NCI-H1930 (cell line): ENCODE measurements at places on chromosomes 3 and 15.

- no peak for DNase-seq
These were observed 130.5 kb upstream of the PHLDB2 start for GRCh38 chr3:111728566-111728935.

- no peak for DNase-seq
These were observed 41.9 kb downstream of the LIPC start for GRCh38 chr15:58473724-58474123.

DNA sequence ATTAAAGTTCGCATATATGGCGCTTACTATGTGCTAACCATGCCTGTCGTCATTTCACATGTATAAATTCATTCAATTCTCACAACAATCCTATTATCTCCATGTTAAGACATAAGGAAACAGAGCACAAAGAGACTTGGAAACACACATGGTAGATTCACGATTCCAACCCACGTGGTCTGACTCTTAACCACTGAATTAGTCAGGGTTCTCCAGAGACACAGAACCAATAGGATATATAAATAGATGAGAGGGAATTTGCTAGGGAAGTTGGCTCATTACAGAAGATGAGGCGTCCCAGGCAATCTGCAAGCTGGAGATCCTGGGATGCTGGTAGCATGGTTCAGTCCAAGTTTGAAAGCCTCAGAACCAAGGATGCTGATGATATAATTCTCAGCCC is 765.3 kb downstream of the TBL1XR1 start:
- DNase-seq, result no peak

- no peak for DNase-seq
These were observed 61.2 kb upstream of the MCF2L2 start for GRCh38 chr3:183489455-183490210.

DNA sequence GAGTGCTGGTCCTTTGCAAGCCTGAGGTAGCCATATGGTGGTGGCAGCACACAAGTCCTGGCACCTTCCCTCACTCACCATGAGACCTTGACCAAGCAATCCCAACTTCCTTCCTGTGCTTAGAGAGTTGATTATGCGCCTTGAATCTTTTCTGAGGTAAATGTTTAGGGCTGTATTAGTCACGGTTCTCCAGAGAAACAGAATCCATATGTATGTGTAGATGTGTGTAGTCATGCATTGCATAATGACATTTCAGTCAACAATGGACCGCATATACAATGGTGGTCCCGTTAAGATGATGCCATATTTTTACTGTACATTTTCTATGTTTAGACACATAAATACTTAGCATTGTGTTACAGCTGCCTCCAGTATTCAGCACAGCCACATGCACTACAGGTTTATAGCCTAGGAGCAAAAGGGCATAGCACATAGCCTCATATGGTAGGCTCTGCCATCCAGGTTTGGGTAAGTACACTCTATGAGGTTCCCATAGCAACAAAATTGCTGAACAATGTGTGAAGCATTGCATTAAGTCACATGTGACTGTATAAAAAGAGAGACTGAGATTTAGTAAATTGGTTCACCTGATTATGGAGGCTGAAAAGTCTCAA is 20.2 kb upstream of the NUP210 start:
- no peak for DNase-seq

- DNase-seq, result no peak
These were observed 86.7 kb upstream of the LIMD1 start for GRCh38 chr3:45507820-45508317.

GRCh38 chr15:29573197-29573838 is 248.9 kb downstream of the TJP1 start:
- DNase-seq, result no peak

DNA sequence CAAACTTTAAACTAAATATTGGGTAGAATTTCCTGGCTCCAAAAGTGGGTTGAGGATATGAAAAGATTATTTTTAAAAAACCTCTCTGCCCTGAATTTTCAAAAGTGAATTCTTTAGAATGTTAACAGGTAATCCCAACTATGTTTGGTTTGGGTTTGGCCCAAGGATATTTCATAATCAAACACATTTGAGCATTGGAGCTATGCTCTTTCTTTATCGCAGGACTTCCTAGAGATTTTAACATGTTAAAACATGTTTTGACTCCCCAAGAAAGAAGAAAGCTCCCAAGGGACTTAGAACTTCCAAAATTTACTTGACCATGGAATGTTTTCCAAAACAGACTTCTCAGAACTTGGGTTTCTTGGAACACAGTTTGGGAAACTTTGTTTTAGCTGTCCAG is 75.6 kb upstream of the SYNPR start:
- no peak for DNase-seq

DNA sequence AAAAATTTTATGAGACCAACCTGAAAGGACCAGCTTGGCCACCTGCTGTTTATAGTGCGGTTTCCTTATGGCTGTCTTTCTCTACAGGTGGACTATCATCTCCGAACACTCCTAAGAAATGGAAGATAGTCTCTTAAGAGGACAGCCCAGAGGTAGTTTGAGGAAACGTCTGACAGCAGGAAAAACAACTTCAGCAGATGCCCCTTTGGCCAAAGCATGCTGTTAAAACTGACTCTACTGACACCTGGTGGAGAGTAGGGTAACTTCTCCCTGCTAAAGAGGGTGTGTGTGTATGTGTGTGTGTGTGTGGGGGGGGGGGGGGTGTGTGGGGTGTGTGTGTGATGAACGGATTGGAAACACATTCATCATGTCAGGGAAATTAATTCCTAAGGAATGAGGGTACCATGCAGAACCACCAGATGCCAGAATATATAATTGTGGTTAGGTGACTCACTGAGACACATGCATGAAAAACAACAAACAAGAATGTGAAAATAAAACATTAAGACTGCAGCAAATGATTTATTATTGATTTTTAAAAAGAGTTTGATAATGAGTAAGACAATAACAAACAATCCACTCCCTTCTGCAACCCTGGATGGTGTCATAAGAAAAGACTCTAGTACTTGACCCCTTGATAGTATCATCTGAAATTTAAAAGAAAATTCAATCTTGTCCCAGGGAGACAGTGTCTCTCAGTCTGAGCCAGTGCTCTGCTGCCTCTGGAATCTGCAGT is 256.5 kb downstream of the THRB start:
- no peak for DNase-seq

GRCh38 chr3:121231872-121232271 is 313.9 kb downstream of the POLQ start:
- DNase-seq, result no peak

DNA sequence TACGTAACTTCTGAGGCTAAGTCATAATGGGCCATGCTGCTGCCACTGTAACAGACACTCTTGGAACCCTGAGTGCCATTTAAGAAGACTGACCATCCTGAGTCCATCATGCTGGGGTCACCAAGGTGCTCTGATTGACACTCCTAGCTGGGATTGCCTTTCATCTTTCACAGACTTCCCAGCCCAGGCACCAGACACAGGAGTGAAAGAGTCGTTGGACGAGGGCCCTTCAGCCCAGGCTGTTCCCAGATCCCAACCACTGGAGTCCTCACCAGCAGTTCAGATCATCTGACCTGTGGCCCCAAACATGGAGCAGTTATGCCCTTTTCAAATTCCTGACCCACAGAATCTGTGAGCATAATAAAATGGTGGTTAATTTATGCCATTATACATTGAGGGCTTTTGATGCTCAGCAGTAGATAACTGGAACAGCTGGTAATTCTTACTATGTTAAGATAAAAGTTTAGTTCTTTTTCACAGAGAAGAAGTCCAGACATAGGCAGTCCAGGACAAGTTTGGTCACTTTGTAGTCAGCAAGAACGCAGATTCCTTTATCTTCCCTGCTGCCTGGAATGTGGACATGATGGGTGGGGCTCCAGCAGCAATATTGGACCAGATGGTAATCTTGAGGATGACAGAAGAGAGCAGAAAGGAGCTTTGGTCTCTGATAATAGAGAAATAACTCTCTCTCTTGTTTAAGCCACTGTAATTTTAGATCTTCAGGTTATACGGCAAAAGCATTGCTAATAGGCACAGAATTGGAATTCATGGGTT is 7.3 kb upstream of the EHD4 start:
- DNase-seq, result no peak

DNA sequence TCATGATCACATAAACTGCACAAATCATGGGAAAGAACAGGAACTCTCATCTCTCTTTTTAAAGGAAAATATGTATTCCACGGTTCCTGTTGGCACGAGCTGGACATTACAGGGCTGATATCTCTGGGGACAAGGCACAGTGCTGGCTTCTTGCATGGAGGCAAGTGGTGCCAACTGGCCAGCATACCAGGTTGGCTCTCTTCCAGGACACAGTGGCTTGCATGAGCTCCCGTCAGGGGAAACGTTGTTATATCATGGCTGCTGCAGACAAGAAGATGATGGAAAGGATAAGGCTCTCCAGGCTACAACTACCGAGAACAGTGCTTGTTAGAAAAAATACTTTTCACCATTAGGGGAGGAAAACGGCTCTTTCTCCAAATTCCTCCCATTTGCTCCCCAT is 283.9 kb downstream of the RORA start:
- no peak for DNase-seq

DNA sequence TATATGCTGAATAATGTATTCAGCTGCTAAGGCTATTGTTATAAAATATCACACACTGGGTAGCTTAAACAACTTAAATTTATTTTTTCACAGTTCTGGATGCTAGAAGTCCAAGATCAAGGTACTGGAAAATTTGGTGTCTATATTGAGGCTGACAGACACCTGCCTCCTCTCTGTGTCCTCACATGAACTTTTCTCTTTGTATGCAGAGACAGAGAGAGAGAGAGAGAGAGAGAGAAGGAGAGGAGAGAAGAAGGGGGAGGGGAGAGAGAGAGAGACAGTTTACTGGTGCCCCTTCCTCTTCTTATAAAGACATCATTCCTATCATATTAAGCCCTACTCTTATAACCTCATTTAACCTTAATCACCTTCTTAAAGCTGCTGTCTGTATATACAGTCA is 320.1 kb upstream of the THBS1 start:
- DNase-seq, result no peak
